ENCODE measurements at places on chromosomes 7 and 10. TPM values are rescaled to one million over a fixed set of nuclear protein-coding genes. Genes with fewer than 3 reads are reported as not detected.

- no peaks in the 10 kb centered on the region for H3K27me3 ChIP-seq
- H3K27ac ChIP-seq, result no peak overlapping the region
- H3K36me3 ChIP-seq, result no peaks in the 10 kb centered on the region
- no peaks in the 10 kb centered on the region for H3K4me1 ChIP-seq
Observed at GRCh38 chr7:21868576-21868850, 77.2 kb downstream of the CDCA7L start.

DNA sequence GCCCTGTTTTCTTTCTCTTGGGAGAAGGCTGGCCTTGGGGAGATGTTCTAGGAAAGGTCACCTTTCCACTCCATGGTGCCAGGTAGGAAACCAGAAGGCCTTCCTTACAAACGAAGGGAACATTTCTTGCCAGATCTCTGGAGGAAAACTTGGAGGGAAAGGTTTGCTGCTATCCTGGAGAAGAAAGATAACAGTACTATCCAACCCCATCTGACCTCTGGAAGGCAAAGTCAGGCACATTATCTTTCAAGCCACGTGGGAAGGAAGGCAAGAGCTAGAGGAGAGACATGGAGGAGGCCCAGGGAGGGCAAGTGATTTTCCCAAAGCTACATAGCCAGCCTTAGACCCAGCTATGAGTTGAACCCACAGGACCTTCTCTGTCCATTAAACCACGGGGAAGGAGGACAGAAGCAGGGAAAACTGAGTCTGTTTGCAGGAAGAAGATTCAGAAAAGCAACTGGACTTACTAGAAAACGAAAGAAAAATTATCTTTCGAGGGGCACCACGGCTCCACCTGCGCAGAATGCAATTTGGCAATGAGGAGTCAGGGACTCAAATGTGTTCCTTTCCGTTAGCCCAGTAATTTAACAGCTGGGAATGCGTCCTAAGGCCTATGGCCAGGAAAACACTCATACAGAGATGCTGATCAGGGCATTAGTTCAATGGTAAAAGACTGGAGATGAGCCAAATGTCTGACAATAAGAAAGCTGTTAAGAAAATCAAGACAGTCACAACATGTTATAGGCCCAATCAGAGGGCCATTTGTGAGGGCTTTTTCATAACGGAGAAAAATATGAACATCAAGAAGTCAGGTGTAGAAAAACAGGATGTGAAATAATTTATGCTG lies 32.0 kb upstream of the PSAP start:
- peaks cover 4% of the 10 kb centered on the region for H3K4me1 ChIP-seq
- no peak overlapping the region for H3K4me3 ChIP-seq
- no peaks in the 10 kb centered on the region for H3K27me3 ChIP-seq
- H3K36me3 ChIP-seq, result no peaks in the 10 kb centered on the region

- peaks cover 5% of the 10 kb centered on the region for H3K36me3 ChIP-seq
- H3K4me1 ChIP-seq, result peaks cover 22% of the 10 kb centered on the region
- H3K4me3 ChIP-seq, result no peak overlapping the region
- H3K27me3 ChIP-seq, result no peaks in the 10 kb centered on the region
- DNase-seq, result no peak
- no peak overlapping the region for H3K27ac ChIP-seq
Observed at GRCh38 chr10:29840516-29841276, 205.9 kb upstream of the SVIL start.

DNA sequence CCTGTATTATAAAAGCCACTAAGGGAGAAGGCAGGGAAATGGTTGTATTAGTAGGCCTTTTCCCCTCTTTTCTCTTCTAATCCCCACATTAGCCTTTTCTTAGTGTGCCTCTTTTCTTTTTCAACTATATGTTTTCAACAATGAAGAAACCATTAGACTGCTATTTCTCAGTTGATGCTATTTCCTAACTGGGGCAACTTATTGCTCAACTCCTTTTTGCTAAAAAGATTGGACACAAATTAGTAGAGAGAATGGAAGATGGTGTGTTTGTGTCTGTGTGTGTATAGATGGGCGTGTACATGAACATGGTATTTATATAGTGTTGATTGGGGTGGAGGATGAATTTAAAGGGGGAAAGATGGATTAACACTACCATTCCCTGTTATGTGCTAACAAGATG lies 28.4 kb downstream of the TBC1D12 start:
- peaks cover 2% of the 10 kb centered on the region for H3K36me3 ChIP-seq
- H3K27me3 ChIP-seq, result no peaks in the 10 kb centered on the region
- H3K4me1 ChIP-seq, result peaks cover 78% of the 10 kb centered on the region
- peak overlapping the region; percentile 32 for H3K27ac ChIP-seq
- no peak for DNase-seq
- no peak overlapping the region for H3K4me3 ChIP-seq

DNA sequence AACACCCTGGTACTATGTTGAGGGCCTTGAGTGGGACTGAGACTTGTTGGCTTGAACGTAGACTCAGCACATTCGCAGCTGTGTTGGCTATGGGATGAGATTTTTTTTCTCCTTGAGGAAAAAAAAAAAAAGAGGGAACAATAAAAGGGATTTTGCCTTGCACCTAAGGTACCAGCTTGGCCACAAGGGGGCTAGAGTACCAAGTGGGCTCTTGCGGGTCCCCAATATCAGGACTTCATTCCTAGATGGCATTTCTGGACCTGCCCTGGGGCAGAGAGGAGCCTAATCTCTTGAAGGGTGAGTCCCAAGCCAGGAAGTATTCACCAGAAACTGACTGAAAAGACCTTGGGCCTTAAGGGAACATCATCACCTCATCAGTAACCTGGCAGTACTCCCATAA lies 1083.6 kb upstream of the PHF14 start:
- H3K27ac ChIP-seq, result no peak overlapping the region
- no peaks in the 10 kb centered on the region for H3K36me3 ChIP-seq
- H3K4me3 ChIP-seq, result no peak overlapping the region
- DNase-seq, result no peak

- H3K4me3 ChIP-seq, result no peak overlapping the region
- no peak overlapping the region for H3K27ac ChIP-seq
- peaks cover 2% of the 10 kb centered on the region for H3K27me3 ChIP-seq
- no peaks in the 10 kb centered on the region for H3K36me3 ChIP-seq
- no peak for DNase-seq
- no peaks in the 10 kb centered on the region for H3K4me1 ChIP-seq
Observed at GRCh38 chr10:82464191-82464818, 589.3 kb downstream of the NRG3 start.

The PDE1C gene
- 54.6 TPM for total RNA-seq

The PRSS2 gene
- total RNA-seq, result not detected

The FRA10AC1 gene
- 13.2 TPM for total RNA-seq

Data from chondrocyte (in vitro differentiated cells).